ENCODE measurements at places on chromosomes 12 and 14.
A peak's percentile ranks its signal among the peaks of the same experiment; 100 is the strongest.

- no peak for DNase-seq
These were observed 99.3 kb downstream of the TBX5 start for GRCh38 chr12:114306646-114307045.

DNA sequence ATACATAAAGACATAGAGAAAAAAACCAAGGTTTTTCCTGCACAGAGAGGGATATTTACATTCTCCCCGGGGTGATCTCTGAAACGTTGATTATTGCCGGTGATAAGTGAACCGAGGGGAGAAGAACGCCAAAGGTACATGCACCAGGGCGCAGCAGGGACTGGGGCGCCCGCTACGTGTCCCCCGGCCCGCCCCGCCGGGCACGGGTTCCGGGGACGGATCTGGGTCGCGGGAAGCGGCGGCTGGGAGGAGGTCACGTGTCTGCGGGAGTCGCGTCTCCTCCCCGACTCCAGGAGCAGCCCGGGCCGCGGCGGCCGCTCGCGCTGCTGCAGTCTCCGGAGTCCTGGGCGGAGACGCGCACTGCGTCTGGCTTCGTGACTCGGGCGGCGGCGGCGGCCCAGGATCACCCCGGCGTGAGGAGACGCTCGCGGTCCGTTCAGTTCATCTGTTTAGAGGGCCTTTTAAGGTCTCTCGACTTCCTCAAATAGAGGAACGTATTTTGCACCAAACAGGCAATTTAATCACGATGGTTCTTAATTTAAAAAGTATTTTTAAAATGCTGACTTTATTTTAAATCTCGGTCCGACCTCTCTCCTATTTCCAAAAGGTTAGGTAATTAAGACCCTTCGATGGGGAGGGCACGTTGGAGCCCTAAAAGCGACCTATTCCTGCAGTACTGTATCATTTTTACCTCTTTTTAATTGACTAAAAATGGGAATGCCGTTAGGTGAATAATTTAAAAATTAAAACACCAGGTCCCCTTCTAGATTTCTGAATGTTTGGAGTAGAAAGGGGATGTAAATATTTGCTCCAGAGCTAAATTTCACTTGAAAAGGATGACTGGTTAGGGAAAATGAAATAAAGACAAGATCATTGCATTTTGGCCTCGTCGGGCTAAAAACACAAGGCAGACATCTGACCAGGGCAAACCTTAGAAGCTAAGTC, 1.8 kb upstream of the BHLHE41 start:
- DNase-seq = no peak

DNA sequence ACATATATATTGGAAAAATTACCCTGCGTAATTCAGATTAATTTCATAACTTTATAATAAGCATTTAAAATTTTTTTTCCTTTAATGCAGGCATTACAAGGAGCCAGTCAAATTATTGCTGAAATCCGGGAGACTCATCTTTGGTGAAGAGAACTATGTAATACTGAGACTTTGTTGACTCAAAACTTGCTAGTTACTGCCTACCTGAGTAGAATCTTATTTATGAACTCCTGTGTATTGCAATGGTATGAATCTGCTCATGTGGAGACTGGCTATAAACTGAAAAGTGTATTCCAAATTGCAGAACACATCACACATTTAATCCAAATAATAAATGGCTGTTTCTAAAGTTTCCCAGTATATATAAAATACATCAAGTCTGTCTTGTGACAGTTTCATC, 12.4 kb downstream of the YARS2 start:
- DNase-seq = no peak

GRCh38 chr12:108722992-108723766, 8.1 kb downstream of the CORO1C start:
- no peak for DNase-seq

GRCh38 chr12:14901228-14901562, 15.5 kb upstream of the MGP start:
- peak; percentile 23 for DNase-seq

Measured in Jurkat, Clone E6-1 (cell line).